ENCODE measurements at places on chromosomes 13 and 19.

DNA sequence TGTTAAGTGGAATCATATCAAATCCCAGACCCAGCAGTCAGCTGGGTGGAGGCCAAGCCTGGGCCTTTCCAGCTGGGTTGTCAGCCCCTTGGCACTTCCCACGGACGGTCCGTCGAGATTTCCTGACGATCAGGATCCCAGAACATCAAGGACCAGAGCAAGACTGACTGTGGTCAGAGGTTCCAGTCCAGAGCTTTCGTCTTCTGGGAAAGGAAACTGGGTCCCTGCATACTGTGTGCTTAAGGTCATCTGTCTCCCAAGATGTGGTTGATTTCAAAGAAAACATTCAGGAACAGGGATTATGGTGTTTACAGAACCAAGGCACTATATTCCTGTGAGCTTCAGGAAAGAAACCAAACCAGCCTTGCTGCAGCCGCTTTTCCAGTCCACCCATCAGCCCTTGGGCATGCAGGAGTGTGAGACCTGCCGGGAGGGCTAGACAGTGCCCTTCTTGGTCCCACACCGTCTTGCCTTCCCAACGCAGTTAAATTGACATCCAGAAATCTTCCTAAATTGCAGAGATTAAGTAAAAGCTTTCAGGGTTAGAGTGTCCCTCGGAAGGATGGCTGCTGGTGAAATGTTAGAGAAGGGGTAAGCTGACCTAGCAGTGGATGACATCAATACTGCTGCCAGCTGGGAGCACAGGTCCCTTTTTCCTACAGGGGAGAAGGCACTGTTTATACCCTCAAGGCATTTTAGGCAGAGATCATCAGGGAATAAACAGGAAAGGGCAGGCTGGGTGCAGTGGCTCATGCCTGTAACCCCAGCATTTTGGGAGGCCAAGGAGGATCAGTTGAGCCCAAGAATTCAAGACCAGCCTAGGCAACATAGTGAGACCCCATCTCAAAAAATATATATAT, 5.0 kb upstream of the C19orf33 start:
- DNase-seq = no peak

DNA sequence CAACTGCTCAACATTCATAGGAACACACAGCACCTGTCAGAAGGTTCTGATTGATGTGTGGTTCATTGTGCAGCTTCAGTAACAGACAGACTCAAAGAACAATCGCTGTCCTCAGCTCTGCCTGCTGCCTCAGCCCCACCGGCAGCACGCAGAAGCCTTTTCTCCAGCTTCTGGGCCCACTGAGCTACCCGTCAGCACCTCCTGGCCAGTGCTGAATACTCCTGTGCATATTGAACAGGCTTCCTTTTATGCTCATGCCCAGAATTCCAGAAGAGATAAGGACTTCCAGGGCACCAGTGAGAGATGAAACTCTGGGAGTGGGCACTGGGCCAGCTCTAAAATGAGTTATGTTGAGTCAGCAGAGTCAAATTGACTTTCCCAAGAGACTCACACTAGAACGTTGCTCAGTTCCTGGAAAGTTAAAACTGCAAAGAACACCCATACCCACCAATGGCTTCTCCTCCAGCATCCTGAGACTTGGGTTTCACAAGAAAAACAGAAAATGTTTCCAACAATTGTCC, 119.3 kb downstream of the COL4A1 start:
- no peak for DNase-seq

- DNase-seq = peak; percentile 49
These were observed 4.1 kb downstream of the ARHGEF1 start for GRCh38 chr19:41886761-41887710.

DNA sequence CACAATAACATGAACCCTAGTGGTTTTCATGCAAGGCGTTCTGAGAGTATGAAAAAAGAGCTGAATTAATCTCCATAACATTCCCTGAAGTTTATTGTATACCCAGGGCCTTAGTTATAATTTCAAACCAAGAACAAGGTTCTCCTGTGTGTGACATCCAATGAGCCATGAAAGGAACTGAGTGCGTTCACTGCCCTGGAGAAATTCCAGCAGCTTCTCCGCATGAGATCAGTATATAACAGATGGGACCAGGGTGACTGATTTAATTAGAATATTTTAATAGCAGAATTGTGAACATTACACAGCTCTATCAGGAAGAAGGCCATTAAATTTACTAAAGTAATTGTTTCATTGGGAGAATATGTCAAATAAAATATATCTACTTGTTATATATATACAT, 1190.5 kb upstream of the SLC10A2 start:
- no peak for DNase-seq

GRCh38 chr19:40610396-40611064, 9.4 kb downstream of the LTBP4 start:
- DNase-seq = no peak
